ENCODE measurements at places on chromosomes 11 and 22.

- no peak for DNase-seq
Measured at GRCh38 chr11:71426413-71426812, 21.8 kb downstream of the DHCR7 start.

DNA sequence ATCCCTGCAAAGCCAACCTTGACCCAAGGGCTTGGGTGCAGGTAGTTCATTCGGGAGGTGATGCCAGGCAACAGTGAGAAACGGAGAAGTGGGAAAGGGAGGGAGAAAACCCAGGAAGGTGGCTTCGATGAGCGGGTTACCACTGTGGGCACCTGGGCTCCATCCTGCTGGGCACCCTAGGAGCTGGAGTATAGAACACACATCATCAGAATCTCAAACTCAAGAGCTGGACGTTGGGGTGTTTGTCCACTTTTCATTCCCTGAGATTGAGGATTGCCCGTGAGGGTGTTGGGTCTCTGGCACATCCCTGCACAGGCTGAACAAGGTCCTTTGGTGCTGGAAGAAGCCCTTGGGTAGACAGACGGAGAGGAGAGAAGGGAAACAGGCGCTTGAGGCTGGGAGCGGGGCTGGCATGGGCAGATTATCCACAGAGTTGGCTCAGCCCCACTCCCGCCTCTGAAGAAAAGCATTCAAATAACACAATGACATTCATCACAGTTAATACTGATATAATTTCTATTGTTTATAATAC, 70.4 kb downstream of the LRRC32 start:
- DNase-seq: no peak

GRCh38 chr11:69359735-69360480, 66.0 kb downstream of the MYEOV start:
- DNase-seq: no peak

GRCh38 chr11:76085270-76085669, 121.0 kb downstream of the WNT11 start:
- no peak for DNase-seq

GRCh38 chr11:2564588-2565425, 120.0 kb downstream of the KCNQ1 start:
- DNase-seq: no peak

- DNase-seq: peak; percentile 70
Measured at GRCh38 chr11:41382927-41383326, 76.5 kb downstream of the LRRC4C start.

- no peak for DNase-seq
Measured at GRCh38 chr11:46736615-46737014, 17.6 kb downstream of the F2 start.

- DNase-seq: no peak
Measured at GRCh38 chr11:36598051-36598450, at the start of gene RAG2. TSS of gene RAG2 (minus strand) at chr11:36598236. CDS start at chr11:36594168, 4,068 bp downstream.

- no peak for DNase-seq
Measured at GRCh38 chr22:47786650-47787290, 1024.3 kb downstream of the TBC1D22A start.

GRCh38 chr11:128456566-128457268, 130.6 kb downstream of the ETS1 start:
- no peak for DNase-seq

GRCh38 chr11:69540118-69541000, 58.9 kb downstream of the LINC01488 start:
- DNase-seq: peak; percentile 60

- DNase-seq: no peak
Measured at GRCh38 chr22:42061041-42061440, 9.6 kb downstream of the NAGA start.

- DNase-seq: peak; percentile 63
Measured at GRCh38 chr11:64321533-64321932, 3.6 kb downstream of the PRDX5 start.

DNA sequence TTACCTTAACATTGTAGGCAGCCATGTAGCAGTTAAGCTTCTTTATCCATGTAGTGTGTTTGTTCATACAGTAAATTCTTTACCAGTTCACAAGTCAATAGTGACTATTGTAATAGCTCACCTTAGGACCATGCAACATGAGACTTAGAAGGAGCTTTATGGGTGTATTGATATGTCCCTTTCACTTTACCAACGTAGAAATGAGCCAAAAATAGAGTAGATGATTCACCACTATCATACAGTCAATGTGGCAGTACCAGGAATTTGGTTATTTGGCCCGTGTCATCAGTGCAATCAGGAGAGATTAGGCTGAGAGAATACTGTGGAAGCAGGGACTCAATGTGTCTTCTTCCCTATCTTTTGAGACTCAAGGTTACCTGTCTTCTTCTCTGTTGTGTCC, 4.7 kb downstream of the ZDHHC13 start:
- DNase-seq: peak; percentile 18

DNA sequence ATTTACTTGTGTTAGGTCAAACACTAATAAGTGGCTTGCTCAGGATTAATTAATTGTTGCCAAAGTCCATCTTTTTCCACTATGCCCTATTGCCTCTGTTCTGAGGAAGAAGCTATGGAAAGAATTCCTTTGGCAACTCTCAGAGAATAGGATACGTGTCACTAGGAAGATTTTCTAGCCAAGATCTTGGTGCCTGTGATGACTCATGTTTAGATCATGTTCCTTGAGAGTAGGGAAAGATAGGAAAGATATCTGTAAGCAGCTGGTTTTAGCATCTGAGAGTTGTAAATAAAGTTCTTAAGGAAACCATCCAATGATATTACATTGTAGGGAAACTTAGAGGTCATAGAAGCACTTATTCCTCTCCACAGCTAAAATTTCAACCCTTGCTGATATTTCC, 15.7 kb downstream of the SLN start:
- peak; percentile 90 for DNase-seq

DNA sequence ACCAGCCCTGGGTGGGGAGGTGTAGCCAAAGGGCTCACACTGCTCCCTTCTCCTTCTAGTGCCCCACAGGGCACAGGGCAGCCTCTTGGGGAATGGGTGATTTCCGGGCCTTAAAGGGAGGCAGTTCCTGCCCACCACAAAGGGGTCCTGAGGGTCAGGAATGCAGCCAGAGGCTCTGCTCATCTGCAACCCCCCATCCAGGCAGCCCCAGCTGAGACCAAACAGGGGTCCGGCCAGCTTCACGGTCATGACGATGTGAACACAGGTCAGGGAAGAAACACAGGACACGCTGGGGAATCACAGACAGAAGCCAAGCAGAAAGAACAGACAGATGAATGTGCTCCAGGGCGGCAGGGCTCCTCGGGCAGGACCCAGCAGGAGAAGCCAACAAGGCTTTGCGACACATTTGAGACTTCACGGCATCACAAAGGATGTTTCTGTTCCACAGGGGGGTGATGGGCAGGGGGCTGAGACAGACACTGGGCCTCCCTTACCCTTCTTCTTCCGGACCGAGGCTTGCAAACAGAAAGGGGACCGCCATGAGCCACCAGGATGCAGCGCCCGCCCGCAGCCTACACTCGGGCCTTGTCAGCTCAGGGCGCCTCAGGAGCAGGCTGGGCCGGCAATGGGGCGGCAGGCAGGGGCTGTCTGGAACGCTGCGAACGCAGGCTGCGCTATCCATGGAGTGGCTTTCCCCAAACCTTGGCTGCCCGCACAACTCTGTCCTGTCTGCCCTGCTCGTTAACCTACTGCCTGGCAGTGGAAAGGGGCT, 101.9 kb downstream of the CTTN start:
- DNase-seq: no peak

DNA sequence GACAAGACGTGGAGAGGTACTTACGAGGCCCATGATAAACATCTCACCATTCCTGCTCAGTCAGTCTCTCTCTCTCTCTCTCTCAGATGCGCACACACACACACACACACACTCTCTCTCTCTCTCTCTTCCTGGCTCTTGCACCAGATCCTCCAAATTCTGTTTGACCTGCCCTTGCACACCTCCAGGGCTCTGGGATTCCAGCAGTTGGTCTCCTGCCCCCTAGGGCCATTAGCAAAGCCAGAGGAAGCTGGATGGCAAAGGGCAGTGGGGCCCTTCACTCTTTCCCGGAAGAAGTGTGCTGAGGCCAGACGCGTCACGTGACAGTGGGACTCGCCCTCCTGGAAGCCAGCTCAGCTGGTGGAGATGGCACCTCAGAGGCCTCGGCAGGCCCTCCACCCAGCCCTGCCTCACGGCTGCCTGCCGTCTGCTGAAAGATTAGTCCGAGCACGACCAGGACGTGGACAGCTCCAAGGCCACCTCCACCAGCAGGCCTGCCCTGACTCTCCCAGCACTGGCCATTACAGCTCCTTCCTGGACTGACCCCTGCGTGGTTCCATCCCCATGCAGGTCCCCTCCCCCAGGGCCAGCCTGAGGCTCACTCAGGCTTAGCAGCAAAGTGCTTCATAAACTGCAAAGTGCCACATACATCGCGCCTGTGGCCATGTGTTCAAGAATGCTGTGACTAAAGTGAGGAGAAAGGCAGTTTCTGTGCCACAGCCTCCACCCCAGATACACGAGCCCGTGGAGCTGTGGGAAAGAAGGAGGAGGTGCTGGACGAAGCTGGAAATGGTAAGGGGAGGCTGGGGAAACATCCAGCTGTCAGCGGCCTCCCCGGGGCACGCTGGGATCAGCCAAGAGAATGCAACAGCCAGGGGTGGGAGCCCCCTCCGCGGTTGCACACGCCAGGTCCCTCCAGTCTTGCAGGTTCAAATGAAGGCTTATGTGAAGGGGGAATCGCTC, 3.7 kb downstream of the PDGFB start:
- DNase-seq: peak; percentile 87

DNA sequence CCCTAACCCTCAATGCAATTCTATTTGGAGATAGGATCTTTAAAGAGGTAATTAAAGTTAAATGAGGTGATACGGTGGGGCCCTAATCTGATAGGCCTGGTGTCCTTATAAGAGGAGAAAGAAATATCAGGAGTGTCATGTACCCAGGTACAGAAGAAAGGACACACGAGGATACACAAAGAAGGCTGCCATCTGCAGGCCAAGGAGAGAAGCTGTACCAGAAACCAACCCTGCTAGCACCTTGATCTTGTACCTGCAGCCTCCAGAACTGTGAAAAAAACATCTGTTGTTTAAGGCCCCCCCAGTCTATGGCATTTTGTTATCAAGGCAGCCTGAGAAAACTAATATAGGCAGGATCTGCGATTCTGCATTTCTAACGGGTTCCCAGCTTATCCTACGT, 44.2 kb downstream of the FBXO7 start:
- DNase-seq: no peak

DNA sequence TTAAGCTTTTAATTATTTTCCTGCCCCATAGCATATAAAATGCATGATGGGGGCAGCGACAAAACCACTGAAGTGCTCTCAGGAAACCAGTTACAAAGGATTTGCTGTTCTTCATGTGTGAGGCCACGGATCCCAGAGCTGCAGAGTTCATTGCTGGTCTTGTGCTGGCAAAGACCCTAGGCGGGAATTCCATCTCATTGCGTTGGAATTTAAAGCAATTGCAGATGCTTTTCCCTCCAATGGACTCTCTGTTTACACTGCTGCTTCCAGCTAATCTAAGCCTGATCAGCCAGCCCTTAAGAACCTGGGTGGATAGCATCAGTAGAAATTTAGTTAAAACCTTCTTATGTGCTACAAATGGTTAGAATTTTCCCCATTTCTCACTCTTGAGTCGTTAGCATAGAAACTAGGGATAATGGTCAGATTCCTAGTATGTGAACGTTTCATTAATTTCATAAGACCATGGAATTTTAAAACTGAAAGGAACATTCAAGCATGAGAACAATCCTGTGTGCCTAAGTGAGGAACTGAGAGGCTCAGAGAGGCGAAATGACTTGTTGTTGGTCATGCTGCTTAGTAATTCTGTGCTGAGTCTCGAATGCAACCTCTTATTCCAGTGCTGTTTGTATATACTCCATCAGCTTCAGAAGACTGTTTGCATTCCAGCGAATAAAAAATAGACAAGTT, 36.1 kb upstream of the ADSL start:
- no peak for DNase-seq

DNA sequence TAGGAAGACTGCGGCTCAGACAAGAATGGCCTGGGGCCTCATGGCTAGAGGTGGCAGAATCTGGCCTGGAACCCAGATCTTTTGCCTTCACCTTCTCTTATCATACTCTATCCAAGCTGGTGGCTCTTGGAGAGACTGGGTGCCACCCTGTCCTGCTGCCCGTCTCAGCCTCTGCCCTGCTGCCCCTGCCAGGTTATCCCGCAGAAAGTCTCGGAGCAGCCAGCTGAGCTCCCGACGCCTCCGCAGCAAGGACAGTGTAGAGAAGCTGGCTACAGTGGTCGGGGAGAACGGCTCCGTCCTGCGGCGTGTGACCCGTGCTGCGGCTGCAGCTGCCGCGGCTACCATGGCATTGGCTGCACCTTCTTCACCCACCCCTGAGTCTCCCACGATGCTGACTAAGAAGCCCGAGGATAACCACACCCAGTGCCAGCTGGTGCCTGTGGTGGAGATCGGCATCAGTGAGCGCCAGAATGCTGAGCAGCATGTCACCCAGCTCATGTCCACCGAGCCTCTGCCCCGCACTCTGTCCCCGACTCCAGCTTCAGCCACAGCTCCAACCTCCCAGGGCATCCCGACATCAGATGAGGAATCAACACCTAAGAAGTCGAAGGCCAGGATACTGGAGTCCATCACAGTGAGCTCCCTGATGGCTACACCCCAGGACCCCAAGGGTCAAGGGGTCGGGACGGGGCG, 5.9 kb downstream of the INCENP start:
- DNase-seq: no peak

GRCh38 chr11:117292616-117293015, 1.5 kb downstream of the BACE1-AS start:
- DNase-seq: no peak

- no peak for DNase-seq
Measured at GRCh38 chr11:31542862-31543261, 33.3 kb downstream of the ELP4 start.

- no peak for DNase-seq
Measured at GRCh38 chr11:25597696-25598095, 734.2 kb upstream of the ANO3 start.

DNA sequence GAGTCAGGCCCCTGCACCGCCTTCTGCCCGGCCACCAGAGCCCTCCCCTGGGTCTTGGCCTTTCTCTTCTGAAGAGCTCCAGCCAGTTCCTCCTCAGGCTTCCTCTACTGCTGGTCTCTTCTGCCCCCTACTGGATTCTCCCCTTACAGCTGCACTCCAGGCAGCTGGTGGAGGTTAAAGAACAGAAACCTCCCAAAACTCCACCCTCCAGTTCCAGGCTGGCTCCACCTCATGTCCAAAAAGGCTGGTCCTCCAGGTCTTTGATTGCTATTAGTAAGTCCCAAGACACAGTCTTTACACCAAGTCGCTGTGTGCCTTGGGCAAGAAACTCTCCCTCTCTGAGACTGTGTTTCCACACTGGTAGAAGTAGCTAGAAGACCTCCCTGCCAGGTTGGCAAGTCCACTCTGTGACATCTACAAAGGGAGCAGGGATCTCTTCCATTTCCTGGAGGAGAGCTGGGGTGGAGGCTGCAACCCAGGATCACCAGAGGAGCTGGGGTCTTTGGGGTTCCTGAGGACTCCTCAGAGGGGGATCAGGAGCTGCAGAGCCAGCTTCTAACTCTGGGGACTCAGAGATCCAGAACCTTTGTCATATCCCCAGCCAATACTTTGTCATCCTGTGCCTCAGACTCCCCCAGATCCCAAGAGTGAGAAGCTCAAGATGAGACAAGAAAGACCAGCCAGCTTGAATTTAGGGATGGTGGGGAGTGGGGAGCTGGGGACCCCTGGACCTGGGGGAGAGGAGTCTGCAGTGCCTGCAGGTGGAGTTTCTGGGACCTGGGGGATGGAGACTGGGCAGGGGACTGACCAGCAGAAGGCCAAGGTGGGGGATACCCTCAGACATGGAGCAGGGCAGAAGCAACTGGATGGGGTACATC, 3.4 kb upstream of the IGLL5 start:
- peak; percentile 75 for DNase-seq
